ENCODE measurements at places on chromosomes 3 and 15.

DNA sequence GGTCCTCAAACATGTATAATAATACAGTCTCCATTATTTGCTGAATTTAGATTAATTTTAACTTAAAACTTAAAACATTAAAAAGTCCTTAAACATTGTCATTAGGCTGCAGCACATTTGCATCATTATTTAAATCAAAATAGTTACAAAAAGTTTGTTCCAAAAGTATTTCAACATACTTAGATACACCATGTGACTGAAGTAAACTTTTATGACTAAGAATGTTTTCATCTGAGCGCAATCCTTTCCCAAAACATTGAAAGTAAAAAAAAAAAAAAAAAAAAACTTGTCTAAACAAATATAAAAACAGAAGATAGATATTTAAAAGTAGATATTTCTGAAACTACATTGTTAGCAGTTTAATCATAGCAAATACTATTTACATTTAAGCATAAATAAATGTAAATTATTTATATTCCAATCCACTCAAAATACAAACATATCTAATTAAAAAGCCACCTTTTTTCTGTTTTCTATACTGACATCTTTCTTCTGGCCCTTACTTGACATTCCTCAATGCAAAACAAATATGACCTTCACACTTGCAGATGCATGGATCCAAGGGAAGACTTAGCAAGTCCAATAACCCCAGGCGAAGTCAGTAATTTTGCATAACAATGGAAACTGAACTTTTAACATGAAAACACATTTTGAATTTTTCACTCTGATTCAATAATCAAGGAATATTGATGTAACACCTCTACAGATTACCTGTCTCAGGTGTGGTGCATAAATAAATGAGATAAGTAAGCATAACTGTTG lies 10.3 kb downstream of the FAM227B start:
- no peak for DNase-seq

DNA sequence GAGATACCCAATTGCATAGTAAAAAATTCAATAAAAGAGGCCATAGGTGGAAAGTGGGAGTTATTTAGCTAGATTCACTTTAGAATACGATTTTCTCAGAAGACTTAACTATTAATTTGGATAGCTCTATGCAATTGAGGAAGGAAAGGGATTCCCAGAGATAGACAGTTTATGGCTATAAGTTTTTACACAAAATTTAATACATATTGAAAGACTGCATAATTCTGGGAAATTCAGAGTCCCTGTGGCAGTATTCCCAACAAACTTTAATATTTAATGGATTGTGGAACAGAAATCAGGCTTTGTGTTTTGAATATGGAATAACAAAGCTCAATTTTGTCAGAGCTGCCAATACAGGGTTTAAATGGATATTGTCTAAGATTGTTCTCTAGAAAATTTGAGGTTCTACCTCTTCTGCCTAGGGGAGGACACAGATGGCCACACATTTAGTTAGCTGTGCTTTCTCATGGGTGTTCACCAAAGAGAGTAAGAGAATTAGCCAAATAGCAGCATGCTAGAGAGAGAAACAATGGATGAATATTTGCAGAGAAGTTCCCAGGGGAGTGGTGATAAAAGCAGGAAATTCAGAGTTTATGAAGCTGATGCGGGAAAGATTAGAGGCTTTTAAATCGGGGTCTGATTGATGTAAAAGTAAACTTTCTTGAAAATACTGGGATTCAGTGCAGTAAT lies 8.5 kb downstream of the ISL2 start:
- no peak for DNase-seq

DNA sequence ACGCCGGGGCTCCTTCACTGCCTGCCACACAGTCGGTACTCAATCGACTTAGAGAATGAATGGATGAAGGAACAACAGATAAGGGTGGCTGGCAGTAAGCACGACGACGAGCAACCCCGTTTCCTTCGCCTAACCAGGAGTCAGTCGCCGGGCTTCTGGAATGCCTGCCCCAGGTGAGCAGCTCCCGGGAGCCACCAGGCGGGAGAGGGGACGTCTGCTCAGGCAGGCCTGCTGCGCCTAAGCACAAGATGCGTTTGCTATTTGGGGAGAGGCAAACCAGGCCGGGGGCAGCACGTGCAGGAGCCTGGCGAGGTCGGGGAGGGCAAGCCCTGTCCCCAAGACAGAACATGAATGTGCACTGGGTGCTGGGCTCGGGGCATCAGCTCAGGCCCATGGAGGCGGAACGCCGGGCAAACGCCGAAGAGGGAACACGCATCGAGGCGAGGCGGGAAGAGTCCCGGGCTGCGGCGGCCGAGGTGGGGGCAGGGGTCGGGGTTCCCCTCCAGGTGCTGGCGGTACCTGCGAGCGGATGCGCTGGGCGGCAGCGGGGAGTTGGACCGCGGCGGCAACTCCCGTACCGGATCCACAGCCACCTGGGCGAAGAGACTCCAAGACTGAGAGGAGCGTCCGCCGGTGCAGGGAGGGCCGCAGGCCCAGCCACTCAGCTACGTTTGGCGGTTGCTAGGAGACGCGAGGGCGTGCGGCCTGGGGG lies at the start of gene CFAP92:
Gene CFAP92, minus strand, starts transcription at position 616 of the 712 bp plus-strand sequence. CDS start 772 bp downstream, outside the sequence.
- peak; percentile 42 for DNase-seq

- no peak for DNase-seq
Measured at GRCh38 chr3:73616056-73616455, 8.7 kb downstream of the PDZRN3 start.

GRCh38 chr3:151625086-151625485 lies 108.6 kb upstream of the AADACL2 start:
- no peak for DNase-seq

GRCh38 chr15:45539680-45540079 lies 17.1 kb upstream of the SLC30A4 start:
- DNase-seq = no peak

- DNase-seq = no peak
Measured at GRCh38 chr3:30605706-30606300, 598 bp upstream of the TGFBR2 start.

GRCh38 chr15:82828075-82828474 lies 18.6 kb downstream of the WHAMM start:
- no peak for DNase-seq

- no peak for DNase-seq
Measured at GRCh38 chr3:155500194-155500818, 206.8 kb upstream of the STRIT1 start.

DNA sequence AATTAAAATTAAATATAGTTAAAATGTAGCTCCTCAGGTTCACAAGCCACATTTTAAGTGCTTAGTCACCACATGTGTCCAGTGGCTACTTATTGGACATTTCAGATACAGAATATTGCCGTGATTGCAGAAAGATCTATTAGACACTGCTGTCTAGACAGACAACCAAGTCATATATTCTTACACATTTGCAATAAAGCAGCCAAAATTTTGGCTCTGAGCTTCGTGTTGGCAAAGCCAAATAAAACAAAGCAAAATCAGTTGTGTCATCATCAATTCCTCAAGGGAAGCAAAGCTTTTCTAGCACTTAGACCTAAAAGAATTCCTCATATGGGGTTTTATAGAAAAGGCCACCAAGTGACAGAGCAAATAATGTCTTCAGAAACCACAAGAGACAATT lies 193.1 kb upstream of the LPP start:
- DNase-seq = no peak

GRCh38 chr15:75835990-75836958 lies 7.0 kb upstream of the UBE2Q2 start:
- no peak for DNase-seq

DNA sequence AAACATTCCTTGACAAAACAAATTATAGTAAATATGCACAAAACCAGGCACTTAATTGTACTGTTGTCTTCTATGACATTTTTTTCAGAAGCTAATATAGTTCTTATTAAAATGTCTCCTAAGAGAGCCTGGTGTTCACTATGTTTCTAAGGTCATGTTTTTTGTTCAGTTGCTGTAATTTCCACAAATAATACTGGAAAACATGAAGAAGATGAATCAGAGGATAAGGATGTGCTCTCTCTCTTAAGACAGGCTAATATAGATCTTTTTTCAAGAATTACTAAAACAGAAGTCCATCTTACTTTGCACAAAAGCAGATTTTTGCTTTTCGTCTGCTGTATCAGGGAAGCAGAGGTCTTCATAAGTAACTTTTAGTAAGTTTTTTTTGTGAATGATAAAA lies 823.0 kb upstream of the NECTIN3 start:
- no peak for DNase-seq

DNA sequence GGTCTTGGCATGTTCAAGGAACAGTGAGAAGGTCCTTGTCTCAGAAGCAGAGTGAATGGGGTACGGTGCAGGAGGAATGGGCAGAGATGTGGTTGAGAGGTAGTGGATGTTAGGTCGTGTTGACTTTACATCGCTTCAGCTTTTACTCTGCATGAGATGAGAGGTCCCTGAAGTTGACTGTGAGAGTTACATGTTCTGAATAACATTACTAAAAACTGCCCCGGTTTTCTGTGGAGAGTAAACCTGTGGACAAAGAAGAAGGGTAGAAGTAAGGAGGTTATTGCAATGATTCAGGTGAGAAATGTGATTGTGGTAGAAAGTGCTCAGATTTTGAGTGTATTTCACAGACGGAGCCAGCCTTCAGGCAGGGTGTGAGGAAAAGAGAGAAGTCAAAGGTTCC lies 105.6 kb downstream of the ARNT2 start:
- no peak for DNase-seq

GRCh38 chr15:96135166-96136093 lies 195.1 kb upstream of the NR2F2 start:
- DNase-seq = no peak

GRCh38 chr3:104909721-104910120 lies 457.0 kb upstream of the ALCAM start:
- no peak for DNase-seq

DNA sequence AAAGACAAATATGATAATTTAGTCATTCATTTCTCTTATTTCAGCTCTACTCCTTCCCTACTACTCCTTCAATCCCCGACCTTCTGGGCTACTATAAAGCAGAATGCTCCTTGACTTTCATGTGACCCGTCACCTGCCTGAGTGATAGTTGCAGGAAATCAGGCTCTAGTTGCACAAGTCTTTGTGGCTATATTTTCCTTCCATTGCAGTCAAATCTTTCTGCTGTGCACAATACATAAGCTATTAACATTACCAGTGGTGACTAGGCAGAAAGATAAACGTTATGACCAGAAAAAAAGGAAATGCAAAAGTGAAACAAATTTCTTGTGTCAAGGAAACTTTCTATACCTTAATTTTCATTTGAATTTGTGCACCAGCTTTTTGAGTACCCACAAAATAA lies 2.3 kb downstream of the SUCNR1 start:
- peak; percentile 53 for DNase-seq

- peak; percentile 24 for DNase-seq
Measured at GRCh38 chr3:10232137-10232536, 16.1 kb upstream of the TATDN2 start.

- no peak for DNase-seq
Measured at GRCh38 chr3:135224815-135225362, 429.8 kb downstream of the EPHB1 start.

GRCh38 chr3:148023994-148024393 lies 614.8 kb downstream of the ZIC1 start:
- DNase-seq = no peak

- no peak for DNase-seq
Measured at GRCh38 chr15:77457905-77458265, 37.2 kb downstream of the HMG20A start.

GRCh38 chr15:56978898-56979662 lies 60.6 kb downstream of the TCF12 start:
- no peak for DNase-seq

GRCh38 chr3:132225664-132226063 lies 91.5 kb upstream of the ACP3 start:
- no peak for DNase-seq

DNA sequence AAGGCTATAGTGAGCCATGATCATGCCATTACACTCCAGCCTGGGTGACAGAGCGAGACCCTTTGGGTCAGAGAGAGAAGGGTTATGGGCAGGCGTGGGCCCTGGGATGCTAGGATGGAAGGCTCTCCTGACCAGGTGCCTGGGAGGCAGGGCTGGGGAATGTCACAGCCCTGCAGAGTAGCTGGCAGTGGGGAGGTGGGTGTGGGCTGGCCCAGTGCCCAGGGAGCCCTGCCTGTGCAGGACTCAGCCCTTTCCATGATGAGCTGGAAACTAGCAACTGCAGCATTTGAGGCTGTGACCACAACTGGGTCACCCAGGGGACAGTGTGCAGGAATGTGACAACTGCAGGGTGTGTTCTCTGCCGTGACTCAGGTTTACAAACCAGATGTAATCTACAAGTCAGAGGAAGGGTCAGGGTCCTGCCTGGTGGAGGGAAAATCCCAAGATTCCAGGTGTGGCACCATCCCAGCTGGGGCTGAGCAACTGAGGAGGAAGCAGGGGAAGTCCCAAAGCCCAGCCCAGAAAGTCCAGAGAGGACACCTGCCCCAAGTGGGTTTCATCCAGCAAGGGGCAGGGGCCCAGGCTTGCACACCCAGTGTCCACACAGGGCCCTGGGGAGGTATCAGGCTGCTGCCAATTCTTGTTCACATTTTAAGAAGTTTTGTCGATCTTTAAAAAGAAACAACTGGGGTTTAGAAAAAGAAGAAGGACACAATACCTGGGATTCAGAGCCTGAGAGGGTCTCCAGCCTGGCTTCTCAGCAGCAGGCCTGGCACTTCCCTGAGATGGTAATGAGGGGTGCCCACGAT lies 45.5 kb downstream of the SLC28A1 start:
- DNase-seq = no peak

- DNase-seq = peak; percentile 79
Measured at GRCh38 chr3:48950051-48950450, 31.4 kb downstream of the ARIH2 start.

- DNase-seq = no peak
Measured at GRCh38 chr3:54305409-54306099, 183.2 kb downstream of the CACNA2D3 start.

DNA sequence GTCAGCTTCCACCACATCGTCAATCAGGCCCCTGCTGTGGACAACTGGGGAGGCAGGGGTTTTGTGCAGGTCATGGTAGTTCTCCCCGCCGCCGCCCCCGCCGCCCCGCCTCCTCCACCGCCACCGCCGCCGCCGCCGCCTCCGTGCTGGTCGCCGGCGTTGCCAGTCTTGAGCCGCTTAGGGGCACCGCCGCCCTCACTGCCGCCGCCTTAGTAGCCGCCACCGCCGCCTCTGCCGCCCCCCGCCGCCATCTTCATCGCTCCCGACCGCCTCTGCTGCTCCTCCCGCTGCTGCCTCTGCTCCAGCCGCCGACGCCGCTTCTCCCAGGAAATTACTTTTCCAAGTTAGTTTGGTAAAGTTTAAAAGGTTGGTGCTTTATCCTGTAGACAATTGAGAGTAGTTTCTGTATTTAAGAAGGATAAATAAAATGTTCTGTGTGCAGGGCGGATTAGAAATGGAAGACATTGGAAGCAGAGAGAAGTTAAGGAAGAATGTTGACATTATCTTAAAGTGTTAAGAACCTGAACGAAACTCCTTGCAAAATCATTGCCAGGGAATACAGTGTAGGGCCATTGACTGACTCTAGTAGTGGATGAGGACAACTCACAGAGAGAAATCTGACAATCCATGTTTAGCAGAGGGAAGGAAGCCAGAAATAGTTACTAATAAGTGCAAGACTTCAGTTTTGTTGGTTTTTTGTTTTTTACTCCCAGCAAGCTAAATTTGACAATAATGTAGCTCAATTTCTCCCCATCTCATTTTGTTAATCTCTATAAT lies 53.0 kb upstream of the GOLGA8A start:
- no peak for DNase-seq

GRCh38 chr3:174158674-174159073 lies 700.5 kb upstream of the NAALADL2 start:
- DNase-seq = no peak

Measured in pons (tissue), 1 donor.